Effector memory CD4-positive, alpha-beta T cell (primary cell): ENCODE measurements at places on chromosomes 4 and X.
A peak's percentile ranks its signal among the peaks of the same experiment; 100 is the strongest.

DNA sequence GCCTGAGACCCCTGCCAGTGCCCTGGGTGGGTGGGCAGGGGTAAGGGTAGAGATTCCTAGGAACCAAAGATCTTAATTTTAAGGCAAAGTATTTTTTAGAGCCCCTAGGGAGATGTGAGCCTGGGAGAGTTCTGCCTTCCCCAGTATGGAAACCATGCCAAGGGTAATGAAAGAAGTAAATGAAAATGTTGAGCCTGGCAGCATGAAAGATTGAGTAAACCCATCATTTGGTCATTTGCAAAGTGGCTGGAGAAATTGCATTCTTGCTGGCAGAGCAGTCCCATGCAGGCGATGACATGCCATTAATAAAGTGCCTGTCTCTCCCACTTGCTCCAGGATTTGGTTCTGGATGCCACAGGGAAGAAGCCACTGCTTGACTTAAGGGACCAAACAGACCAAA is 60.7 kb upstream of the GPC4 start:
- DNase-seq: no peak

DNA sequence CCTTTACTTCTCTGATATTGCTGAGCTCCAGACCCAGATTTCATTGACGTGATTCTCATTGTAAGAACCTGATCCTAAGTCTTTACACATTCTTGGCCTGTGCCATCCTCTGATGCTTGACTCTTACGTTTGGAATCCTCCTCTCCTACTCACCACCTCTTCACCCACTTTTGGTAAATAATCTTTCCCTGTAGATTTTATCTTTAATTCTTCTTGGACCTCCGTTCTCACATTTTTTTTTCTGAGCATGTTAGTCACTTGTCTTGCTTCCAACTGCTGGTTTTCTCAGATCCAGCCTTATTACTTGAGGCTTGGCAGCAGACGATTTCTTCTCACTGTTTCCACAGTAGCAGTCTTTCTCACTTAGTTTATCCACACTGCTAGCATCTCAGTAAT is 12.4 kb upstream of the SH3RF1 start:
- no peak for DNase-seq

DNA sequence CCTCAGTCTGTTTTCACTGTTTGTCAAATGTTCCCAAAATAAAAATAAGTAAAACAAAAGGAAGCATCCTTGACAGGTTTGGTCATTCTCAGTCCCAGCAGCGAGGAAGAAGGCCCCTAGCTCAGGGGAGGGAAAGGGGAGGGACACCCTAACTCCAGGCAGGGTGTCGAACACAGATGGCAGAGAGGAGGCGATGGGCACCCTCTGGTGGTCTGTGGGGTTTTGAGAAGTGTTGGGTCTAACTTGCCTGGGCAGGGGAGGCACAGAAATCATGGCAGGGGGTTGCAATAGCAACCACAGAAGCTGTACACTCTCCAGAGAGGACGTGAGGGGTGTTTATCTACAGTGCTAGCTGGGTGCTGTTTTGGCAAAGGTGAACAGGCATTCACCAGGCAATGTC is 229.8 kb upstream of the SFRP2 start:
- no peak for DNase-seq

- DNase-seq: no peak
Observed at GRCh38 chr4:33911959-33912358, 2332.4 kb downstream of the ARAP2 start.

DNA sequence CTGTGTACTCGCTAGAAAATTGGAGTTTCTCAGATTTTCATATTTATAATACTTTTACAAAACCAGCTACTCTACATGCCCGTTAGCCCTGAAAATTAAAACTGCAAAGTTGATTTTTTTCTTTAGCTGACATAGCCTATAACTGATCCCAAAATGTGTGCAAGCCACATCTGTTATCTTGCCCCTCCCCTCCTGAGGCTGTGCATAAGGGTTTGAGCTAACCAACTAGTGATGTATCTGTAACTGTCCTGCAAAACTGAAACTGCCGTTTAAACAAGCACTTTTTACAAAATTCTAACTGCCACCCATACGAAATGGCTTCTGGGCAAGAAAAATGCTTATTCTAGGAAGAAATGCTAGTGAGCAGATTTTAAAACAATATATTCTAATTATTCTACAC is 59.1 kb downstream of the EDNRA start:
- no peak for DNase-seq

DNA sequence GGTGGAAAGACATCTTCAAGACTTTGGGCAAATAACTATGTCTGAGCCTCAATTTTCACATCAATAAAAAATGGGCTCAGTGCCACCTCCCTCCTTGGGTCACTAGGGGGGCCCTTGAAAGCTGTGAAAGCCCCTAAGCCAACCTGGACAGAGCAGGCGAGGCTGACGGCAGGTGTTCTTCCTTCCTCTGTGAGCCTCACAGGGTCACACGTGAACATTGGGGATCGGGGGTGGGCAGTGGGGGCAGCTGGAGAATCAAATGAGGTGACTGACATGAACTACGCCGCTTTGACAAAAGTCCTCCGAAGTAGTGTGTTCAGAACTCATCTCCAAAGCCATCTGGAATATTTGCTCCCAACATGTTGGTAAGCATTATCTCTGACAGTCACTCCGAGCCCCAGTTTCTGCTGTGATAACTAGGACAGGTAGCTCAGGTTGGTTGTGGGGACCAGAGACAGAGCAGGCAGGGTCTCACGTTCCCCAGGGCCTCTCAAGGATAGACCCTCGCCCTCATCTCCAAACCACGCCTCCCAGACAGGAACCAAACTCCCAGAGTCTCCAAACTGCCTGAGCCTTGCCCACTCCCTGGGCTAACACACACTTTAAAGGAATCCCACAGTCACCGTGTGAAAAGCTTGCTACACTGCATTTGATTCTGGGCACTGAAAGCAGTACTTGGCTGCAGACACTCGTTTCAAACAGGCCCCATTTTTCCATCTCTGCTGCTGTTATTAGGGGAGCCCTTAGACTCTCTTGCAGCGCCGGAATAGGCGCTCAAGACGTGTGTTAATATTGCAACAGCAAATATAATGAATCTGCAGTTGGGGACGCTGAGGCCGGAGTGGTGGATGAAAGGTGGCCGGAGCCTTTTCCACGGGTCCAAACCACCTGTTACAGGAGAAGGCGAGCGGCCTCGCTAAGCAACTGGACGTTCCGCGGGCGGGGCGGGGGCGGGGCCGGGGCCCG is 717 bp upstream of the WFS1 start:
- DNase-seq: no peak

- DNase-seq: peak; percentile 68
Observed at GRCh38 chr4:78938868-78939666, at the start of gene PAQR3. TSS of gene PAQR3 (minus strand) at chr4:78939438. CDS start at chr4:78939224, 214 bp downstream.

DNA sequence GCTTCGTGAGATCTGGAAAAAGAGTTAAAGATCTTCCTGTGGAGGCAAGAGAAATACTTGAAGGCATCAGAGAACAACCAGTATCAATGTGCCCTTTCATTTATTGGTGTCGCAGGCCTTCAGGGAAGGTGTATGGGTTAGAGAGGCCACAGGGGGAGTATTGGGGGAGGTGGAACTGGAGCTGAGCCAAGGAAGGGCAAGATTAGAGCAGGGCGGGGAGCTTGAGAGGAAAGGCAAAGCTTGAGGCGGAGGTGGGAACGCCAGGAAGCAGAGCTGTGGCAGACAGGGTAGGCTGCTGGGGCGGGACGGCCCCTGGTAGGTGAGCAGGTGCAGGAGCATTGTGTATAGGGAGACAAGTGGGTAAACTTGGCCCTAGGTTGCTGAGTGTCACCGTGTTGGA is 329.9 kb downstream of the ARHGAP10 start:
- no peak for DNase-seq

DNA sequence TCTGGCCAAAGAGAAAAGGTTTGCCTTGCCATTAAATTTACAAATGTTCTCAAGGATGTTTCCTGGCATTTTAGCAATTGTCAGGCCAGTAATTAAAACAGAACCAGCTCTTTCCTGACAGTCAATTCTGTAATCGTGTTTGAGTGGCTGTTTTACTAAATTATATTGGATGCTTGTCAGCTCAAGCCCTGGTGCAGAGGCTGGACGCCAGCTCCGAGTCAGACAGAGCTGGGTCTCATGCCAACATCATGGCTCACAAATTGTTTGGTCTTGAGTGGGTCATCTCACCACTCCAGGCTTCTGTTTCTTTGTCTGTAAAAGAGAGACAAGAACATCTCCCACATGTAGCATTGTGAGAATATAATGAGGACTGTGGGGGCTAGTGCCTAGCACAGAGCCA is 190.3 kb upstream of the PSAPL1 start:
- no peak for DNase-seq

- no peak for DNase-seq
Observed at GRCh38 chr4:129561886-129562671, 466.1 kb downstream of the C4orf33 start.

GRCh38 chr4:120877021-120877420 is 45.5 kb downstream of the PRDM5 start:
- DNase-seq: no peak

DNA sequence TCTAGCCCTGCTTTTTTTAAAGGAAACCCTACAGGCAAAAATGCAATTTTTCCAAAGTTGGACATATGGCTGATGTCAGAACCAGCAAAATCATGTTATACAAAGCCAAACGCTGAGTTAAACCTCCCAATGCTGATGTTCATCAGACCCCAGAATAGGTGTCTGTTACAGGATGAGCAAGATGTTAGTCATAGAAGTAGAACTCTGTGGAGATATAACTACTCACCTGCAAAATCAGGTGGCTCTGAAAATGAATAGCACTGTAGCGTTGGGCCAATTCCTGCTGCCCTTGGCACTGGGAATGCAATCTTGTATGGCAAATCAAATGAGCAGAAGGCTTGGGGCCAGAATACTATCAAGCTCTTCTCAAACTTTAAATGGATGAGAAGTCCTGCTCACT is 634.1 kb downstream of the RPA4 start:
- DNase-seq: no peak

- DNase-seq: no peak
Observed at GRCh38 chr4:59855630-59856352, 1344.3 kb upstream of the ADGRL3 start.

GRCh38 chrX:115630204-115630603 is 69.2 kb downstream of the PLS3 start:
- no peak for DNase-seq

- DNase-seq: no peak
Observed at GRCh38 chr4:113106108-113106507, 56.7 kb downstream of the ANK2 start.

DNA sequence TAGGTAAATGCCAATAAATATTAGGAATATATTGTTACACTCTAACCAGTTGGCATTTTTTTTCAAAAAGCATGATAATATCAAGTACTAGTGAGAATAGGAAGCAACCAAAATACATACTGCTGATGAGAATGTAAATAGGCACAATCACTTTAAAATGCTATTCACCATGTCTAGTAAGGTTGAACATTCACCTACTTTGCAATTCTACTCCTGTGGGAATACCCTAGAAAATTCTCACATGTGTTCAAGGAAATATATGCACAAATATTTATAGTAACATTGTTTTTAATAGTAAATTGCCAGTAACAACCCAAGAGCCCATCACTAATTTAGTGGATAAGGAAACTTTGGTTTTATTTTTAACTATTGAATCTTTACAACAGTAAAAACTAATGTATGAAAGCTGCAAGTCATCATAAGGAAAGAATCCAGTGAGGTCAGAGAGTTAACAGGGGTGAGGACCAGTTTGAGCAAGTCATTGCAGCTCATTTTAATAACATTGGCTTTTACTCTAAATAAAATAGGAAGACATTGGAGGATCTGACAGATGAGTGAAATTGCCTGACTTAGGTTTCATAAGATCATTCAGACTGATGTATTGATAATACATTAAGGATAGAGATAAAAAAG is 23.6 kb downstream of the FSTL5 start:
- no peak for DNase-seq

GRCh38 chrX:72466493-72466892 is 106.2 kb downstream of the HDAC8 start:
- no peak for DNase-seq

- DNase-seq: no peak
Observed at GRCh38 chrX:46234775-46235174, 310.4 kb downstream of the ZNF674 start.

DNA sequence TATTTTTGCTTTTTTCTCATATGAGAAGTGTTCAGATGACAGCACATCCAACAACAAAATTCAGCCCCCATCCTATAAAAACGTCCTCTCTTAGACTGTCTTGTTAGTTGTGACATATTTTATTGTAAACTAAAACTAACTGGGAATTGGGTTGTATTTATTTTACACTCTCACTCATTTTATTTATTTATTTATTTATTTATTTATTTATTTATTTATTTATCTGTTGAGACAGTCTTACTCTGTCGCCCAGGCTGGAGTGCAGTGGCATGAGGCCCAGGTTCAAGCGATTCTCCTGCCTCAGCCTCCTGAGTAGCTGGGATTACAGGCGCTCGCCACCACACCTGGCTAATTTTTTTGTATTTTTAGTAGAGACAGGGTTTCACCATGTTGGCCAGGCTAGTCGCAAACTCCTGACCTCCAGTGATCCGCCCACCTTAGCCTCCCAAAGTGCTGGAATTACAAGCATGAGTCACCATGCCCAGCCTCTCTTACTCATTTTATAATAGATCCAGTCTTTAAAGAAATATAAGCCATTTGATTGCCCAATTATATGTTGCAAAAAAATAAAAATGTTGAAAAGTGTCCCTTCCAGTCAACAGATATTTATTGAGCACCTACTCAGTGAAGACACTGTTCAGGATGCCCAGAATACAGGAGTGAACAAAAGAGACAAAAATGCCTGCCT is 44.6 kb downstream of the PALLD start:
- no peak for DNase-seq

GRCh38 chrX:10156199-10157031 is at the start of gene CLCN4:
TSS of gene CLCN4 (plus strand) at chrX:10156975. CDS start at chrX:10185033, 28,058 bp downstream.
- no peak for DNase-seq

GRCh38 chrX:4320436-4320947 is 607.0 kb upstream of the PRKX start:
- DNase-seq: no peak

DNA sequence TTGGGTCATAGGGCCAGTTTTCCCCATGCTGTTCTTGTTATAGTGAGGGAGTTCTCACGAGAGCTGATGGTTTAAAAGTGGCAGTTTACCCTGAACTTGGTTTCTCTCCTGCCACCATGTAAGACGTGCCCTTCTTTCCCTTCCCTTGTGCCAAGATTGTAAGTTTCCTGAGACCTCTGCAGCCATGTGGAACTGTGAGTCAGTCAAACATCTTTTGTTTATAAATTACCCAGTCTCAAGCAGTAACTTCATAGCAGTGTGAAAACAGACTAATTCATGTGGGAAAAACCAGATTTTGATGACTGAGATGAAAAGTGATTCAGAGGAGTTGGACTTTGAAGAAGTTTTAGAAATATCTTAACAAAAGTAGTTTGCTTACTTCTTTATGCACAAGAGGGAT is 101.4 kb downstream of the ARHGAP10 start:
- no peak for DNase-seq
